ENCODE measurements at places on chromosomes 6 and 20. TPM values are rescaled to one million over a fixed set of nuclear protein-coding genes. Genes with fewer than 3 reads are reported as not detected.

DNA sequence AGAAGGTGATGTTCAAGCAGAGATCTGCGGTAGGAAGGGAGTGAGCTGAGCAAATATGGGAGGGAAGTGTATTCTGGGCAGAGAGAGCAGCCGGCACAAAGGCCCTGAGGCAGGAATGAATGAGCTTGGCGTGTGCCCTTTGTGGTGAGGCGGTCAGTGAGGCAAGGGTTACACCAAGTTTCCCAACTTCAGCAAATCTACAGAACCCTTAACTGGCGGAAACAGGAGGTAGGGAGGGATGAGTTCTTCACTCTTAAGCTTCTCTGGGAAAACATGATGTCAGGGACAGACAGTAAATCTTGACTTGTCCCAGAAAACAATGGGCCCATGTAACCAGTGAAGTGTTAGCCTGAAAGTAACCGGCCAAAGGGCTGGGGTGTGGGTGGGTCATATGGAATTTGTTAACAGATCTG is 97.1 kb upstream of the PTPN1 start:
- DNase-seq, result no peak

The CST7 gene
- 1.6 TPM for total RNA-seq

DNA sequence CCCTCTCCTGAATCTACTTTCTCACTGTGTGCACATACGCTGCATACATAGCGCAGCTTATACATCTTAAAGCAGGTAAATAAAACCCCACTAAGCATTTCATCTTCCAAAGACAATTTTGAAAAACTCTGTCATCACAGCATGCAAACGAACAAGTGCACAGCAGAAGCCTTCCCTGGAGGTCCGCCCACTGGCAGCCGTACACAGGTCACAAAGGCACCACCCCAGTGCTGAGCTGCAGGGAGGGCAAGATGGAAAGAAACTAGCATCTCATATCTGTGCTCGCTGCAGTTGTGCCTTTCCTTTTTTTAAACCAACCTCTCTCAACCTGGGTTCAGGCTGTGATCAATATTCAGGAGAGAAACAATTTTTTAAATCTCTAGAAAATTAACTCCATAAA is 73.3 kb downstream of the HUS1B start:
- DNase-seq, result no peak

GRCh38 chr20:17493173-17493572 is 38.0 kb downstream of the BFSP1 start:
- DNase-seq, result no peak

The C2 gene
- total RNA-seq, result 5.1 TPM

GRCh38 chr6:89797317-89797716 is 22.3 kb downstream of the MDN1 start:
- DNase-seq, result no peak

The FUT9 gene
- 0.03 TPM for total RNA-seq

- DNase-seq, result no peak
Observed at GRCh38 chr20:50186987-50187402, 3.6 kb upstream of the CEBPB start.

DNA sequence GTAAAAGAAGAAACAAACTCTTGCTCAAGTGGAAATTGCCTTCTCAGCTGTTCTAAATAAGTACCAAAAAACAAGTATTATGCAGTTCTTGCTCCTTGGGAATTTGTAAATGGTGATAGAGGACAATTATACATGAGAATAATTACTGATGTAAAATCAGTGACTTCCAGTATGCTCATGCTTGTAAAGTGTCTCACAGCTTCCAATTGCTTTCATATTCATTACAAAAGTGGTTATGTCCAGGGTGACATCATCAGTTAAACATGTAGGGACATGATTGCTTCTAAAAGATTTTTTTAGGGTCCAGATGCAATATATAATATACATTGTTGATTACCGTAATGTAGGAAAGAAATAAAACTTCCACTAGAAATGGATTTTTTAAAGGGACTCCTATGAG is 122.8 kb upstream of the B3GAT2 start:
- DNase-seq, result no peak

DNA sequence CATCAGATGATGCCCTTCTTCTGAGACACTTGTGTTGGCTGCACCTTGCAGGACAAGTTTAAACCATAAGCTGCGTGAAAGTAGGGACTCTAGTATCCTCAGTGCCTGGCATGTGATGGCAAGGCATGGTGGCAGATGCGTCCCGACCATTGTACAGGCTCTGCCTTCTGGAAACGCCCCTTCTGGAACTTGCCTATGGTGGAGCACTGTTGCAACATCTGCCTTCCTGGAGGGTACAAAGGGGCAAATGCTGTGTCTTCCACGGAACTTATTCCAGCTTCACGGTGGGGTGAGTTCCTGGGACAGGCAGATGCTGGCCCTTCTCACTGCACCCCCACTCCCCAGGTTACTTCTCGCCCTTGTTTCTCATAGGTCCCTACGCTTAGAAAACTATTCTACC is 232.8 kb downstream of the THBS2 start:
- no peak for DNase-seq

- DNase-seq, result no peak
Observed at GRCh38 chr6:69555088-69555638, 241.6 kb downstream of the LMBRD1 start.

- no peak for DNase-seq
Observed at GRCh38 chr6:158198461-158198860, 30.3 kb downstream of the GTF2H5 start.

- no peak for DNase-seq
Observed at GRCh38 chr6:118580585-118581419, 32.7 kb downstream of the PLN start.

The HLA-DOA gene
- 1.6 TPM for total RNA-seq

DNA sequence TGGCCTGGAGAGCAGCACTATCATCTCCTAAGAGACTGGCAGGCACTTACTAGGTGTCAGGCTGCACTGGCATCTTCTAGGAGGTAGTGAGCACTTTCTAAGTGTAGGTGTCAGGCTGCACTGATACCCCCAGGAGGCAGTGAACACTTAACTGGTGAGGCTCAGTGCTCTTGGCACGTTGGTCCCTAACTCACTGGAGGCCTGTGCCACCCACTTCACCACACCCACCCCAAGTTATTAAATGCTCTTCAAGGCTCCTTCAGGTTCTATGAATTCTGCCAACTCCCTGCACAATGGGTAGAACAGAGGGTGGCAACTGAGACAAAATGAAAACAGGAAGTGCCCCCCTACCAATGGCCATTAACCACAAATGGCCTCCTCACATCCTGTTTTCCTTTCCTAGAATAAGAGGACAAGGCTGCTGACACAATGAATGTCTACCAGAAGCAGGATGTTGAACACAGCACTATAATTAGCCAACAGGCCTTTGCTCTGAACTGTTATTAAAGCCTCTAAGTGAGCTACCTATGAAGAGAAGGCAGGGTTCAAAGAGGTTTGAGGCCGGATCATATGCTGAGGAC is 29.4 kb downstream of the NCOA5 start:
- DNase-seq, result no peak

- DNase-seq, result no peak
Observed at GRCh38 chr6:118502169-118502568, 45.9 kb upstream of the PLN start.

DNA sequence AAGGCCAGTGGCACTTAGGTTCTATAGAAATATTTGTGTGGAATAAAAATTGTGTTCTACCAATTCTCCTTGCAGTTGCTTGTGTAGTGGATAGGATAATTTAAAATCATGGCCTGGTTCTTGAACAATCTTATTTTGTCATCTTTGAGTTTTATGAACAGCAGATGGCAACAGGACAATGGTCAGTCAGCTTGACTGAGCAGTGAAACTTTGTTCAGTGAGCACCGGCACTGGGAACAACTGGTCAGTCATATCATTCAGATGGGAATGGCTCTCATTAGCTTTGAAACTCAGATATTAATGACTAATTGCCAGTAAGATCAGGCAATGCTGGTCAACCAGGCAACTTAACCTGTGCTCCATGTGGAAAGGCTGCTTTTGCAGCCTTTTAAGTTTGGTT is 129.2 kb downstream of the BCKDHB start:
- no peak for DNase-seq

GRCh38 chr6:44715188-44715587 is 327.7 kb downstream of the CDC5L start:
- no peak for DNase-seq

DNA sequence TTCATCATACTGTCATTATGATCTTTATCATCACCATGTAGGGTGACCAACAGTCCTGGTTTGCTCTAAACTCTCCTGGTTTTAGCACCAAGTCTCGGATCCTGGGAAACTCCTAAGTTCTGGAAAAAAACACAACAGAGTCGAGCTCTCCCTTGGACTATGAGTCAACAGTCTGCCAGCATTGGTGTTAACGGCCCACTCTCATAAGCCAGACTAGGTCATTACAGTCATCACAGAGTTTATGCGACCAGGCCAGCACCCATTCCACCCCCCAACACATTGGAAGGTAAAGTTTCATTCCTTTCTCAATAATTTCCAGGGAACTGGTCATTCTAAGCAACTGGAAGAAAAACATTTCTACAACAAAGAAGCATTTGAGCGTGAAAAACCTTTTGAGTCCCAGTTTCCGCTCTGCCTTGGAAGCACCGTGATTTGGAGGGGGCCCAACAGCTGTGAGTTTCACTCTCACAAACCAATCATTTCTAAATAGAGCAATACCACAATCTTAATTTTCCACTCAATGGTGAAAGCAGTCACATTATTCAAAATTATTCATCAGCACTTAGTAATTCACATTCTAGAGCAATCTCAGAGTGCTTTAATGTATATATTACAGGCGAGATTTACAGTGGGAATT is 445.0 kb downstream of the CDH26 start:
- DNase-seq, result no peak

DNA sequence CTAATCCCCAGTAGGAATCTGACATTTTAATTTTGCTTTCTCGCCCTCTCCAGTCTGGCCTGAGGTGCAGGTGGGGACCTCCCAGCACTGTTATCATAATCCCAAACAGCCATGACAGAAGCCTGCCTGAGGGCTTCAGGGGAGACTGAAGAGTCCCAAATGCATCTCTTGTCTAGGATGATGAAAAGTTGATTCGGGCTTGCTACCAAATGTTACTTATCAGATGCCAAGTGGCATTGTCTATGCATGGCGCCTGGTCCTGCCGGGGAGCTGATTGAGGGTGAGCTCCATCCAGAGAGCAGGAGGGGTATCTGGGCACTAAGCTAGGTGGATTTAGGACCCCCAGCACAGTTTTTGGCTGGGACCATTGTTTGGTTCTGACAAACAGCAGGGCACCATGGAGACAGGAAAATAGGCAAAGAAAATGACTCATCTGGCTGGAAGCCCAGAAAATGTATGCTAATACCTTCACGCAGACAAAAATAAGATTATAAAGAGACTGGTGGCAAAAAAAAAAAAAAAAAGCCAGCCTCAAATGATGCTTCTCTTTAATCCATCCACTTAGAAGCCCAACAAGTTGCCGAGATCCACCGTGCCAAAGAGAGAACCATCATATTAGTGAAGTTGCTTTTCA is 513.7 kb upstream of the SULF2 start:
- no peak for DNase-seq

The FBXO9 gene
- total RNA-seq, result 96.4 TPM

GRCh38 chr20:50417023-50417329 is 93.2 kb upstream of the PTPN1 start:
- no peak for DNase-seq

- no peak for DNase-seq
Observed at GRCh38 chr6:66992660-66993059, 1285.6 kb upstream of the EYS start.

The HLA-F gene
- total RNA-seq, result 40.4 TPM

DNA sequence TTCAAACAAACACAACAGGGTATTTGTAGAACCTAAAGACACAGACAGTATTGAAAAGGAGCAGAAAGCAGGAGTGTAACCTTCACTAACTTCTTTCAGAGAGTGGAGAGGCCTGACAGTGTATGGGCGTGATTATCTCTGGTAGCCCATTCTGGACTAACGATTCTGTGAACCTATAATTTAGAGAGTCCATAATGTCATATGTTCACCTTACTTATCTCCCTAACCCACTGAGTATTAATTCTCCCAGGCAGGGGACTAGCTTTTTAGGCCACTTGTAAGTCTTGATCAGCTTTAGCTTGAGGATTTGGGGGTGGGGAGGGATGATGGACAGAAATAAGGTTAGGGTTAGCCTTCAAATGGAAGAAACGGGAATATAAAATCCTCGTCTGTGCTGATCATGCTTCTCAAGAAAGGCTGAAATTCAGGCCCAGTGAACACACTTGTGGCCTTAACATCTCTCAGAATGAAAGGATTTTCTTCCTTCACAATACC is 2.8 kb upstream of the PARD6B start:
- no peak for DNase-seq

- DNase-seq, result no peak
Observed at GRCh38 chr6:122758927-122759334, 20.6 kb upstream of the FABP7 start.

DNA sequence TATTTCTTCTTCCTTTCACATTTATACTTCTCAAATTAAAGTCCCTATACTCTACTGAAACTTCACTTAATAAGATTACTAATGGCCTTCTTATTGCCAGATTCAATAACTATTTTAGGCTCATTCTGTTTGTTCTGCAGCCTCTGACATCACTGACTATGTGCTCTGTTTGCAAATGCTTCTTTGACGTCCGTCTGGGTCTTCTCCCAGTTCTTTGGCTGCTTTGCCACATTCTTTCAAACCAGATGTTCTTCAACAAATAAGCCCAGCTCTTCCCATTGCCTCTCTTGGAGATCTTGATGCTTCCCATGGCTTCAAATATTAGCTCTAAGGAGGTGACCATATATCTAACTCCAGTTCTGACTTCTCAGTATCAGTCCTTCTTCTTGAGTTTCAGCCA is 117.4 kb downstream of the BTBD9 start:
- DNase-seq, result no peak
